ENCODE measurements at places on chromosomes 11 and 22. TPM values are rescaled to one million over a fixed set of nuclear protein-coding genes. Genes with fewer than 3 reads are reported as not detected.

Gene PLAAT4
- total RNA-seq = 1.2 TPM

Gene IL18
- total RNA-seq = 0.29 TPM

Gene MS4A6E
- not detected for total RNA-seq

Gene A4GALT
- total RNA-seq = 0.82 TPM

Gene TNNT3
- total RNA-seq = 19.0 TPM

Gene OR52N4
- total RNA-seq = not detected

Gene SUN2
- total RNA-seq = 59.8 TPM

Gene ZDHHC8
- total RNA-seq = 82.4 TPM

Gene ISX
- 2.6 TPM for total RNA-seq

Gene PRR33
- total RNA-seq = not detected

Gene WNT11
- total RNA-seq = 22.5 TPM

Gene NOX4
- total RNA-seq = 17.9 TPM

Gene SCGB1D2
- not detected for total RNA-seq

Gene CDK2AP2
- total RNA-seq = 17.6 TPM

Gene MYOD1
- not detected for total RNA-seq

Gene ZNRF3
- 35.9 TPM for total RNA-seq

Gene OR6T1
- not detected for total RNA-seq

Gene SLC7A4
- 3.2 TPM for total RNA-seq

Gene FZD4
- 22.5 TPM for total RNA-seq

Gene RELT
- total RNA-seq = 5.1 TPM

Gene ZNF280B
- total RNA-seq = 6.9 TPM

Gene TMPRSS5
- total RNA-seq = 2.3 TPM

Gene GTSE1
- 18.7 TPM for total RNA-seq

Gene EFCAB6
- total RNA-seq = 2.6 TPM

Gene CXCR5
- not detected for total RNA-seq

- peaks cover 10% of the 10 kb centered on the region for H3K36me3 ChIP-seq
- peak overlapping the region; percentile 12 for H3K27ac ChIP-seq
- DNase-seq = no peak
- H3K27me3 ChIP-seq = peaks cover 3% of the 10 kb centered on the region
Measured at GRCh38 chr11:67504005-67504949, 886 bp downstream of the PITPNM1 start.

DNA sequence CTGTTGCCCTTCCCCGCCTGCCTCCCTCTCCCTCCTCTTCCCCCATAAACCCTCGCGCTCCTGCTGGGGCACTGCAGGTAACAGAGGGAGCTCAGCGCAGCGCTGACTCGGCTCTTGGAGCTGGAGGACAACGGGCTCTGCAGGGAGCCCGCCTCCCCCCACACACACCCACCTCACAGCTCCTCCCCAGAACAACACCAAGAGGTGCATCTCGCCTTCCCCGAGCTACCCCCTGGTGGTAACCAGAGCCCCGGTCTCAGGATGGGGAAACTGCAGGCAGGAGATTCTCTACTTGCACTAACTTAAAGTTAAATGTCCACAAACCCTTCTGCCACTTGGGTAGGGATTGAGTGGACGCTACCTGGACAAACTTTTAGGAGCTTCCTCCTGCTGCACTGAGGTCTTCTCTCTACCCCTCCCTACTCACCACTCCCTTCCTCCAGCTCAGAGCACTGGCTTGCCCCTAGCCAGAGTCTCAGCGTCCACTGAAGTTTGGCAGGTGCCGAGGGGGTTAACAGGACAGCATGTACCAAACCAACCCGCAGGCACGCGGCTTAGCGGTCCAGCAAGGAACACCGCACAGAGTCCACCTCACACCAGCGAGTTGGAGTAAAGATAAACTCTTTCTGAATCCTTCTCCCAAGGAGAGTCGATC, 4.0 kb upstream of the SCN4B start:
- H3K27me3 ChIP-seq = peaks cover 98% of the 10 kb centered on the region
- no peak overlapping the region for H3K4me3 ChIP-seq
- H3K27ac ChIP-seq = no peak overlapping the region
- DNase-seq = no peak
- H3K36me3 ChIP-seq = no peaks in the 10 kb centered on the region

GRCh38 chr22:30902496-30903357, 65.8 kb downstream of the MORC2 start:
- H3K27ac ChIP-seq = no peak overlapping the region
- no peaks in the 10 kb centered on the region for H3K4me1 ChIP-seq
- DNase-seq = no peak
- peaks cover 22% of the 10 kb centered on the region for H3K36me3 ChIP-seq
- no peaks in the 10 kb centered on the region for H3K27me3 ChIP-seq
- no peak overlapping the region for H3K4me3 ChIP-seq

DNA sequence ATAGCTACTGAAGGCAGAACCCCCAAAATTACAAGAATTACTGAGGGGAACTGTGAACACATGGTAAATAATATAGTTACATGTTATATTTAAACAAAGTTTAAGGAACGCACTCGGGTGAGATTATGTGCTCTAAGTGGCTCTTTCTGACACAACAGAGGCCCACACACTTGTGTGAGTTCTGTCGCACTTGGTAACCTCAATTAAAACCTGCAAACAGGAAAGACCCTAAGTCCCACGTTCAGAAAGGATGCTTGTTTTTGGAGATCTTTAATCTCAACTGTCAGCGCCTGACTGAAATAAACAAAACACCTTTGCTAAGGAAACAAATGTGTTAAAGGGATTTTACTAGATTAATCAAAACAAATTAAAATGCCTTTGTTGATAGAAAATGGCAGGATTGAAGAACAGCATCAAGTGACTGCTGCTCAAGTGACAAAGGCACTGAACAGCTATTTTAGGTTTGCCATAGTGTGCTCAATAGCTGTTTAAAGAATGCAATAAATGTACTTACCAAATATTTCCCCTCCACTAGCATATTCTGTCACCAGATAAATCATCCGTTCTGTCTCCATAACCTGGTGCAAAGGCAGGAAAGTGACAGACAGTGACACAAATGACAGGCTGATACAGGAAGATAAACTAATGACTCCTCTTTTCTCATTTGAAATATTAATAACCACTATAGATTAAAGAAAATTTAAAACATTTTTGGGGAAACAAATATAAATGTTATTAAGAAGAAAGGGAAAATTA, 116.3 kb upstream of the APOA1 start:
- H3K4me1 ChIP-seq = peaks cover 9% of the 10 kb centered on the region
- no peaks in the 10 kb centered on the region for H3K27me3 ChIP-seq
- H3K27ac ChIP-seq = no peak overlapping the region
- DNase-seq = no peak
- peaks cover 5% of the 10 kb centered on the region for H3K36me3 ChIP-seq
- no peak overlapping the region for H3K4me3 ChIP-seq

GRCh38 chr11:71420455-71421241, 27.5 kb downstream of the DHCR7 start:
- no peaks in the 10 kb centered on the region for H3K4me1 ChIP-seq
- H3K4me3 ChIP-seq = no peak overlapping the region
- peaks cover 13% of the 10 kb centered on the region for H3K27me3 ChIP-seq

DNA sequence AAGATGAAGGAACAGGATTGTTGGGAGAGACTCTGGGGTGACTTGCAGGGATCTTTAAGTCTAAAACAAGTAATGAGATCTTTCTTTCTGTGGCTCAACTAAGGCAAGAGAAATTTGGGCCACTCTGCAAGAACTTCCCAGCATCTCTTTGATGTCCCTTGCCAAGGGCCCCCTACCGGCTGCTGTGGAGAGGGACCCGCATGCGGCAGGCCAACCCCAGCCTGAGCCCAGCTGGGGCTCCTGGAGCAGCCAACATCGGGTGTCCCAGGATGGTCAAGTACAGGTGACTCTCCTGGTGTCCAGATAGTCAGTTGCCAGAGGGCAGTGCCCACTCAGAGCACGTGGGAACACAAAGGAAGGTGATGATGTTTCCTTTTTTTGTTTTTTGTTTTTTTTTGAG, 363.2 kb downstream of the TBC1D22A start:
- no peak overlapping the region for H3K27ac ChIP-seq
- H3K36me3 ChIP-seq = peaks cover 3% of the 10 kb centered on the region
- no peaks in the 10 kb centered on the region for H3K27me3 ChIP-seq
- H3K4me3 ChIP-seq = no peak overlapping the region
- H3K4me1 ChIP-seq = peaks cover 7% of the 10 kb centered on the region

DNA sequence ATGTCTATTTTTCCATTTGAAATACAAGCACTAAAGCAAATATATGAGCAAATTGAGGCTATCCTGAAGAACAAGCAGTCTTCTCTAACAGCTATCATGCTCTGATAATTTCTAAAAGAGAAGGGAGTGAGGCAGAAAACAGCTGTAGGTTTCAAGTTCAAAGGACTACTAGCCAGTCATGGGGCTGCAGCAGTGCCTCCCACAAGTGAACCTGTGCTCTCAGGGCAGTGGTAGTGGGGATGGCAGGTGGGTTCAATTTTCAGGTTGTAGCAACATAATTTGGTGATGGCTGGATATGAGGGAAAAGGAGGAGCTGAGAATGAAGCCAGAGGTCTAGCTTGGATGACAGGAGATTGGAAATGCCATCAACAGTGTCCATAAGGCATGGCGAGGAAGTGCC, 93.5 kb upstream of the ARHGAP20 start:
- H3K4me3 ChIP-seq = no peak overlapping the region
- H3K36me3 ChIP-seq = no peaks in the 10 kb centered on the region
- no peak overlapping the region for H3K27ac ChIP-seq
- H3K27me3 ChIP-seq = peaks cover 22% of the 10 kb centered on the region
- no peaks in the 10 kb centered on the region for H3K4me1 ChIP-seq

GRCh38 chr22:20430720-20431510, 6.7 kb downstream of the SCARF2 start:
- peak overlapping the region; percentile 53 for H3K4me3 ChIP-seq
- H3K36me3 ChIP-seq = peaks cover 18% of the 10 kb centered on the region
- H3K4me1 ChIP-seq = peaks cover 22% of the 10 kb centered on the region
- H3K27me3 ChIP-seq = peaks cover 16% of the 10 kb centered on the region

DNA sequence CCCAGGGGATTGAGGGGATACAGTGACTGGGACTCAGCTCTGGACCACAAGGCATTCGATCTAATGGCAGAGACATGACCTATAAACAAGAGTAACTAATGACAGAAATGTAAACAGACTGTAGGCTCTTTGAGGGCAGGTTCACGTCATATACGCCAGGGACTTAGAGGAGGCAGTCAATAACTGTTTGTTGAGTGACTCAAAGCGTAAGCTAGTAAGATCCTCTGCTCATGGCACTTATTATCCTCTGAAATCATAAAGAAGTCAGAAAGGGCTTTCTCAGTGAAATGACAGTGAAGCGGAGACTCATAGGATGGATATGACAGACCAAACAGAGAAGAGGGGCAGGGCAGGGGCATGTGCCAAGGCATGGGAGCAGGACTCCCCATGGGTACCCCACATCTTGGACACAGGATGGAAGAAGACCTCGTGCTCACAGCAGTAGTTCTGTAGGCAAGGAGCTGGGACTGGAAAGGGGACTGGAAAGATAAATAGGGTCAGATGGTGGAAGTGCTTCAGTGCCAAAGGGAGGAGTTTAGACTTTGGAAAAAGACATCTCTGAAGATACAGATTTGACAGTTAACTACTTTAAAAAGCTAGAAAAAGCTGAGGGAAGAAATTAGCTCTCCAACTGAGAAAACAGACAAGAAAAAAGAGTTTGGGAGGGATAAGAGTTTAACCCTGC, 72.7 kb downstream of the SLC1A2 start:
- no peak overlapping the region for H3K4me3 ChIP-seq
- H3K27me3 ChIP-seq = no peaks in the 10 kb centered on the region
- no peaks in the 10 kb centered on the region for H3K36me3 ChIP-seq
- peaks cover 5% of the 10 kb centered on the region for H3K4me1 ChIP-seq
- no peak overlapping the region for H3K27ac ChIP-seq
- no peak for DNase-seq

DNA sequence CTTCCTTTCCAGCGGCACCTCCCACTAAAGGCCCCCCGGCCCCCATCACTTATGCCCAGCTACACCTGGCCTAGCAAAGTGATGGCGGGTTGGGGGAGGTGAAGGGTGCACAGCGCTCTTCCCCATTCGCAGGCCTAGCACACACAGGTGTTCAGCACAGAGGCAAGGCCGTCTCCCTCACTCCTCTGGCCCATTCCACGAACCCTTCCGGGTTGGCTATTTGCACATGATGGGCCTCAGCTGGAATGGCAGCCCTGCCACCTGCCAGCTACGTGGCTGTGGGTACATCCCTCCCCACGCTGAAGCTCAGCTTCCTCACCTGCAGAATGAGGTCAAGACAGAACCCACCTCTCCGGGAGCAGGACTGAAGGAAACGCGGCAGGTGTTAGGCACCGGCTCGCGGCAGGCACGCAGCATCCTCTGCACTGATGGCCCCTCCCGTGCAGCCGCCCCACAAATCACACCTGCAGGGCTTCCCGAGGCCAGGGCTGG, 4.8 kb downstream of the KIAA0930 start:
- no peak overlapping the region for H3K27ac ChIP-seq
- peaks cover 14% of the 10 kb centered on the region for H3K4me1 ChIP-seq
- no peaks in the 10 kb centered on the region for H3K27me3 ChIP-seq

GRCh38 chr11:17351510-17352176, at the start of gene NCR3LG1:
TSS of gene NCR3LG1 (plus strand) at chr11:17351800. CDS start at chr11:17351970, 170 bp downstream.
- peaks cover 39% of the 10 kb centered on the region for H3K27me3 ChIP-seq
- peak within 1 kb of the TSS; percentile 36 for H3K27ac ChIP-seq
- peak; percentile 55 for DNase-seq
- peak within 1 kb of the TSS; percentile 75 for H3K4me3 ChIP-seq
- peaks cover 23% of the 10 kb centered on the region for H3K4me1 ChIP-seq

GRCh38 chr11:111097191-111097590, 148.3 kb upstream of the POU2AF2 start:
- H3K4me3 ChIP-seq = peak overlapping the region; percentile 63
- no peak overlapping the region for H3K27ac ChIP-seq
- DNase-seq = peak; percentile 45
- peaks cover 17% of the 10 kb centered on the region for H3K27me3 ChIP-seq
- H3K4me1 ChIP-seq = peaks cover 2% of the 10 kb centered on the region

- no peak overlapping the region for H3K4me3 ChIP-seq
- no peak for DNase-seq
- no peak overlapping the region for H3K27ac ChIP-seq
- no peaks in the 10 kb centered on the region for H3K36me3 ChIP-seq
- H3K27me3 ChIP-seq = peaks cover 1% of the 10 kb centered on the region
Measured at GRCh38 chr11:70799386-70799785, 401.1 kb downstream of the CTTN start.

GRCh38 chr22:49929994-49930575, 11.7 kb downstream of the CRELD2 start:
- no peaks in the 10 kb centered on the region for H3K27me3 ChIP-seq
- no peak for DNase-seq
- H3K36me3 ChIP-seq = no peaks in the 10 kb centered on the region
- peak overlapping the region; percentile 22 for H3K4me3 ChIP-seq
- H3K27ac ChIP-seq = no peak overlapping the region

GRCh38 chr11:114988644-114989043, 310.3 kb downstream of the NXPE2 start:
- H3K4me3 ChIP-seq = no peak overlapping the region
- no peak overlapping the region for H3K27ac ChIP-seq
- peaks cover 2% of the 10 kb centered on the region for H3K27me3 ChIP-seq
- no peak for DNase-seq
- peaks cover 8% of the 10 kb centered on the region for H3K4me1 ChIP-seq

- no peaks in the 10 kb centered on the region for H3K36me3 ChIP-seq
- H3K27ac ChIP-seq = no peak overlapping the region
- H3K4me1 ChIP-seq = peaks cover 20% of the 10 kb centered on the region
- H3K27me3 ChIP-seq = peaks cover 8% of the 10 kb centered on the region
- DNase-seq = no peak
Measured at GRCh38 chr11:115695677-115696364, 191.6 kb upstream of the CADM1 start.
